ENCODE measurements at places on chromosomes 12 and 14.

DNA sequence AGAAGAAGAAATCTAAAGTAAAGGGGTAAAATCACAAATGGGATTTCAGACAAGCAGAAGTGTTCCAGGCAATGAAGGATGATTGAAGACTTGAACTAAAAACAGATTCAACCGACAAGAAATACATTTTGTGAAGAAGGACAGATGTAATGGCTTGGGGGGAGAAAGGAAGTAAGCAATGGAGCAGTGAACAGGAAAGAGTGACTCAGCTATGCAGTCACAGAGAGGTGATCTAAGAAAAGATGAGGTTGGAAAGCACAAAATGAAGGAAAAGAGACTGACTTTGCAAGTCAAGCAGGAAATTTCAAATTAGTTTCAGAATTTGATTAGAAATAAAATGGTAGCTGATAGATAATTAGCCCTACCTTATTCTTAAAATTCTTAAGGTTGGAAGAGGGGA, 66.5 kb downstream of the PUS7L start:
- DNase-seq = peak; percentile 10

DNA sequence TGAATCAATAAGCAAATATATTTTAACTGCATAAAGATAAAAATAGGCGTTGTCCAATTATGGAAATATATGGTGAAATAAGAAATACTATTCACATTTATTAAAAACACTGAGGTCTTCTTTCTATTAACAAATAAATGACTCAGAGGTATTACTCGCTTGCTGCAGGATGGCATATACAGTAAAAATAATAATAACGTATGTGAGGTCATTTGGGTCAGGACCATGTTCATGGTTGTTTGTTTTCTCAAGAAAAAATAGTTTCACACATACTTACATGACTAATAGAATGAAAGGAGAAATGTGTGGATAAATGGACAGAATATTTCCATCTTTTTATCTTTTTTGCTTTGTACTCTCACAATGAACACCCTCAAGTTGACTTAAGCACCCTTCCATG, 46.5 kb upstream of the RTL1 start:
- DNase-seq = no peak

- DNase-seq = no peak
Measured at GRCh38 chr12:123890536-123890902, 82.1 kb downstream of the CCDC92 start.

DNA sequence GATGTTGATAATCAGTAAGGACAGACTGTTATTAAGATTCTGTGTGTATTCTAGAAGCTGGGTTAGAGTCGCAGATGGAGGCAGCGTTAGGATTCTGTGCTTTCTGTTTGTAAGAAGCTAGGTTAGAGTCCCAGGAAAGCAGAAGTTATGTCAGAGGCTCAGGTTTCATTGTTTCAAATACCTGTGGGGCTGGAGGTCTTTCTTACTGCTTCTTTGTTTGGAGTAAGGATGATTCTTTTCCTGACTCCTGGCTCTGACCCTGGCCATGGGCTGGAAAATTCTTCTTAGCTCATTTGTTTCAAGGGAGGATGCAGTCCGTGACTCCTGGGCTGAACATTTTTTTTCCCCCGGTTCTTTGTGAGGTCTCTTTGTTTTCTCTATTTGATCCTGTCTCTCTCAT, 5.2 kb downstream of the MUCL1 start:
- no peak for DNase-seq

DNA sequence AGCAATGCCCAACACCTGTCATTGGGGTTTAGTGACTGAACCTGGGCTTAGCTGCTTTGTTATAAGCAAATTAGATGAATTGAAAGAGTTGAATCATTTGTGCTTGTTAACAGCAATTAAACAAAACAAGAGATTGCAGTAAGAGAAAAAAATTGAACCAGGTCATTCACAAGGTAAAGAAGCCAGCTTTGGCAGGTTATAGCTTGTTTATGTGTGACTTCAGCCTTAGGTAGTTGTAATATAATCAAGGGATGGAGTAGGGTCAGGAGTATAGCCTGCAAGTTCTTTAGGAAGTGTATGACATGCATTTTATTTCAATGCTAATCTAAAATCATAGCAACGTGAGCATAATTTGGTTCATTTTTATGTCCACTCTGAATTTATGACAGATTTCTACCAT, 63.4 kb upstream of the PLEKHG3 start:
- DNase-seq = no peak

DNA sequence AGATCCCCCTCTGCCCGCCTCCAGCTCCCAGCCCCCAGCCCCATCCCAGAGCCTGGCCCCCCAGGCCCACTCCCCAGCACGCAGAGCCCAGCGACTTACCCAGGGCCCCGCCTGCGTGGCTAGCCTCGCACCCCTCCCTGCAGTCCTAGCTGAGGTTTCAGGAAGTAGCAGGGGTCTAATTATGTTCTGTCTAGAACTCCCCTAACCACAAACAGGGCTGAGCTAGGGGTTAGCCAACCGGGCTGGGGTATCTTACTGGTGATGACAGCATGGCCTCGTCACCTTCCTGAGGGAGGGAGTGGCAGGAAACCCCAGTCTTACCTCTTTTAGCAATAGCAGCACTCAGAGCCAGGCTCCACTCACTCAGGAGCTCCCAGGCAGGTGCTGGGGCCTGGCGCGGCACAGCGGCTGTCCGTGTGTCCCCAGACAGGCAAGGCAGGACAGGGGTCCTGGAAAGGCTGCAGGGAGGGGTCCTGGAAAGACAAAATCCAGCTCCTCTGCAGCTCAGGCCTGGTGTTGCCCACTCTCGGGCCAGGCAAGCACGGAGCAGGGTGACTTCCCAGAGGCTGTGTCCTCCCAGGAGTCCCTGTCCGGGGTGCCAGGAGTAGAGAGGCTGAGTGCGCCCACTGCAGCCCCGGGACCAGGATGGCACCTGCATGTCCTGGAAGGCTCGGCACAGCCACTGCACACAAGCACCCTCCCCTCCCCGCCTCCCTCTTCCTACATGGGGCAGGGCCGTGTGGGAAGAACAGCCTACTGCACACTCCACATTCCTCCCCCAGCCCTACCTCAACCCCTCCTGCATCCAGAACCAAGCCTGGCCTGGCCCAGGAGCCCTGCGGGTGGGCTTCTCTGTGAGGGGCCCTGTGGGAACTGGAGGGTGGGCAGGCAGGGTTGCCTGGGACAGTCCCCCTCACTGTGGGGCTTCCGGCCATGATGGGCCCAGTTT, at the start of gene GPR132:
Gene GPR132, minus strand, starts transcription at position 151 of the 949 bp plus-strand sequence. CDS start 10,010 bp downstream, outside the sequence.
- no peak for DNase-seq

GRCh38 chr12:74412606-74413230, 124.9 kb upstream of the ATXN7L3B start:
- DNase-seq = peak; percentile 43

DNA sequence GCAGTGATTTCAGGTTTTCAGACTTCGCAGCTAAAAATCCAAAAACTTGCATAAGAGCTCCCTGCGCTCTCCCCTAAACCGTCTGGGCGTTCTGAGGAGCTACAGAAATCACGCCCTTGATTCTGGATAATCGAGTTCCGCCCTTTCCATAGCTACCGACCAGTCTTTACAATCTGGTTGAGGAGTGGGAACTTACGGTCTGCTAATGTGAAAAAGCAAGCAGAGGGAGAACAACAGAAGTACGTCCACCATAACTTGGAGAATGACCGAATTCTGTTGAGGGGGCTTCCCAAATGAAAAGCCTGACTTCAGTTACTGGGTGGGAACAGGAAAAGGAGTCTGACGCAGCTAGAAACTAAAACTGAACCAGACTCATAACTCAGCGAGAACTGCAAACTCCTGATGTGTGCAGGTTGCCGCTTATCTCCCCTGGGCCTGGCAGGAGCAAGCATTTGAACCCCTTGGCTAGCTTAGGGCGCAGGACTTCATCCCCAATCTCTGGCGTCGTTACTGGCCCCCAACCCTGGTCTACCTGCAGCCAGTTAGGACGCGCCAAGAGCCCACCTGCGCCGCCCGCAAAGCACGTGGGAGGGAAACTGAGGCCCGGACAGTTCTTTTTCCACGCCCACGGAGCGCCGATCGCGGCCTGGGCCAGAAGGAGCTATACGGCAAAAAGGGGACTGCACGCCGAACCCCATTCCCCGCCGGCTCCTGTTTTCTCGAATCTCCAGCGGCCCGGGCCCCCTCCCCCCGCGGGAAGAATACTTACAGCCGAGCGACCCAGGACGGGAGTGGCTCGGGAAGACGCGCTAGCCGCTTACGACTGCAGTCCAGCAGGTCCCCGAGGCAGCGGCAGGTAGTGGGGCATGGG, 838 bp downstream of the LRIG3 start:
- peak; percentile 66 for DNase-seq

DNA sequence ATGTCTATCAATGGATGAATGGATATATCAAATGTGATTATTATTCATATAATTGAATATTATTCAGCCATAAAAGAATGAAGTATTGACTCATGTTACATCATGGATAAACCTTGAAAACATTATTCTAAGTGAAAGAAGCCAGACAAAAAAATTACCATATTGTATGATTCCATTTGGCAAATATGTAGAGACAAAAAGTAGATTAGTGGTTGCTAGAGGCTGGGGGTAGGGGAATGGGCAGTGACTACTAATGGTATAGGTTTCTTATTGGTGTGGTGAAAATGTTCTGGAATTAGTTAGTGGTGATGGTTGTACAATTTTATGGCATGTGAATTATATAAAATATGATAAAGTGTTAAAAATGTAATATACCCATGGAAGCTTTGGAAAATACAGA, 31.8 kb upstream of the GNS start:
- DNase-seq = no peak

- DNase-seq = no peak
Measured at GRCh38 chr12:102474438-102475064, 5.8 kb downstream of the IGF1 start.

DNA sequence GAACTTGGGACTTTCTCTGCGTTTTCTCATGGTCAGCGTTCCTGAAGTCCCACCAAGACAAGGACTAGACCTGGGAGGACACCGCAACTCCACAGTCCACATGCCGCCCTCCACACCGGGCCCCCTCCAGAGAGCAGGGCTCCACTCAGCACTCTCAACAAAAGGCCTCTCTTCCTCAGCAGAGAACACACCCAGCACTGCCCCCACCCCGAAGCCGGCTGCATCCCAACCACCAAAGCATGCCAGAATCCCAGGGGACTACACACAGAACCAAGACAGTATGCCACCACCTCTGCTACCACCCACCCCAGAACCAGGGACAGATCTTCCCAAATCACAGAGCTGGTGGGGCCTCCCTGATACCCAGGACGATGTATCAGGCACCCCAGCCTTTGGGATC, 88.3 kb downstream of the BCL11B start:
- DNase-seq = no peak

DNA sequence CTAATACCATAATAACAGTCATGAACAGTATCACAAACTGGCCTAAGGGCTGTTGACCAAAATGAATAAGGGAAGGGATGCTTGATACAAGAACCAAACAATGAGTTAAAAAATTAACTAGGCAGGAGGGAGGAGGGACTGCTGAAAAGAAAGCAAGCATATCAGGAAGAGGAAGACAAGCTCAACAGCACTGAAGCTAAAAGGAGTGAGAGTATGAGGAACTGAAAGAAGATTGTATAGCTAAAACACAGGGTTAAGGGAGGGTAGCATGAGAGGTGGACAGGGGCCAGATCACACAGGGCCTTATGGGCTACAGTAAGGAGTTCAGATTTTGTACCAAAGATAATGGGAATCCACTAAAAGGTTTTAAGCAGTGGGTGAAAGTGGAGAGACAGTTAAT, 34.1 kb downstream of the ITGA7 start:
- no peak for DNase-seq

DNA sequence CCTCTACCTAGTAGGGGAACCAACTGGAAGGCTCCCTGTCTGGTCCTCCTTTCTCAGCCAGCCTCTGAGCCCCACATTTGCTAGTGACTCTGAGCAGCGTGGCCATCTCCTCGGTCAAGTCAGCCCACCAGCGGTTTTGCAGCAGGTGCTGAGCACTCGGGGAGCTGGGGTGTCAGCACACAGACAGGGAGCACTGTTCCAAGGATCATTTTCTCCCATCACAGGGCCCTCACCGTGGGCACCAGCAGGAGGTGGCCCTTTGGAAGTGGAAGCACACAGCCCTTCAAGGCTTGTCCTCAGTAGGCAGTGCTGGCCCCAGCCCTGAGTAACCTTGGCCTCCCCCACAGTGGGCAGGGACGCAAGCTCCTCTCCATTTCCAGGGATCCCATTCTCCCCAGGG, 24.1 kb upstream of the EML1 start:
- DNase-seq = no peak

GRCh38 chr14:54775486-54776140, 127.0 kb downstream of the GCH1 start:
- DNase-seq = no peak

- DNase-seq = no peak
Measured at GRCh38 chr12:10291030-10291429, 16.6 kb upstream of the KLRD1 start.

DNA sequence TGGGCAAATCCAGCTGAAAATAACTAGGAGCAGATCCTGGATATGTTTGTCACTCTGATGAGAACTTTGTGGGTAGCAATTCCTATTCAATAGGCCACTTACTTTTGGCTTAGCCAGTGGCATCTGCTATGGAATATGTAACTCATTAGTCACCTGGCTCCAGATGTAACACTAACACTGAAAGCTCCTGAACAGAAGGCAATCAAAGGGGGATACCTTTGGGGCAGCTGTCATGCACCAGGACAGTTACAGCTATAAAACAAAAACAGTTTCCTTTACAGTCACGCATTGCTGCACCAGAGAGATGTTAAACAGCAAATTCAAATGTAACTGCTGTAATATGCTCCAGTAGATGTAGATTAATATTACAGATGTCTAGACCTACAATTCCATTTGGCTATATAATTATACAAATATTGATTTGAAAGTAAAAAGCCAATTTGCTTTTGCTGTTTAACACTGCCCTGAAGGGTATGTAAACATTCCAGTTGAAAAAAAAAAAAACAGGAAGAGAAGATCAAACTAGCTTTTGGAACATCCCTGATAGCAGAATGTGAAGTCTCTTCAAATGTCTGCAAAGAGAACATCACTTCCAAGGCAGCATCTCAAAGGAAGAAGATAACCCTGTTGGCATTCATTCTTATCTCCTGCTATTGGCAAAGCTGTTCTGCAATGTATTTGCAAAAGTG, 18.4 kb downstream of the RACGAP1 start:
- DNase-seq = peak; percentile 46

DNA sequence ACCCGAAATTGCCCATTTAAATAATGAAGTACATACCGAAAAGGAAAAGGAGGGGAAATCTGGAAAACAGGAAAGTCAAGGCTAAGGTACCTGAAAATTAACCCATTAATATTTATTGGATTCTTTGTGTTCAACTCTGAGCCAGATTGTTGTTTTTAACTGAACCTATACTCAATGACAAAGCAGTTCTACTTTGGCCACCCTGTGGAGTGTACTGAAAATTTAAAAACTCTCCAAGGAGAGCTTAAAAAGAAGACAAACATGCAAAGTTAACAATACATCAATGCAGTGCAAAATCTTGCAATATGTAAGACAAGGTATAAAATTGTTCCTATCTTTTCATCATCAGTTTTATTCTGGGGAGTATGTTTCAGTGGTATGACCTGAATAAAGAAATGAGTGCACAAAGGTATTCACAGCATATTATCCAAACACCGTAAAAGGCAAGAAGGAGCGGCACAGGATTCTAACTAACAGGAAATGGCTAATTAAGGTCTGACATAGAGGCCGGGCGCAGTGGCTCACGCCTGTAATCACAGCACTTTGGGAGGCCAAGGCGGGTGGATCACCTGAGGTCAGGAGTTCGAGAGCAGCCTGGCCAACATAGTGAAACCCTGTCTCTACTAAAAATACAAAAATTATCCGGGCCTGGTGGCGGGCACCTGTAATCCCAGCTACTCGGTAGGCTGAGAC, 1.7 kb downstream of the USP44 start:
- DNase-seq = no peak

- peak; percentile 51 for DNase-seq
Measured at GRCh38 chr12:67354966-67355365, 85.8 kb downstream of the CAND1 start.
